NCI-H146 (cell line): ENCODE measurements at places on chromosomes 4 and X.

- no peak for DNase-seq
Observed at GRCh38 chr4:7648544-7649395, 214.0 kb upstream of the PSAPL1 start.

- no peak for DNase-seq
Observed at GRCh38 chr4:6157926-6158325, 42.4 kb downstream of the JAKMIP1 start.

DNA sequence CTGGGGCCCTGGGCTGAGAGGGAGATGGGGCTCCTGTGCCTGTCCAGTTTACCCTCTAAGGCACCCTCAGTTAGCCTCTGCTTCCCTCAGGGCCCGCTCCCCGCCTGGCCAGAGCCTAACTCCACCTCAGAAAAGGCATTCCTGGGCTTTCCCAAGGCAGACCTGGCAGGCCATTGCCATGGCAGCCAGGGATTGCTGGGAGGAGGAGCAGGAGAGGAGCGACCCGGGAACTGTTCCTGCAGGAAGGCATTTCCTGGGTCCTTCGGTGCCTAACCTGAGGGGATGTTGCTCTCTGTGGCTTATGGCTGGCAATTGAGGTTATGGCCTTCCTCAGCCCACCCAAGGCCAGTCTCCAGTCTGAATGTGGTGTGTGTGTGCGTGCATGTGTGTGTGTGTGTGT lies 131.3 kb downstream of the PJA1 start:
- no peak for DNase-seq

DNA sequence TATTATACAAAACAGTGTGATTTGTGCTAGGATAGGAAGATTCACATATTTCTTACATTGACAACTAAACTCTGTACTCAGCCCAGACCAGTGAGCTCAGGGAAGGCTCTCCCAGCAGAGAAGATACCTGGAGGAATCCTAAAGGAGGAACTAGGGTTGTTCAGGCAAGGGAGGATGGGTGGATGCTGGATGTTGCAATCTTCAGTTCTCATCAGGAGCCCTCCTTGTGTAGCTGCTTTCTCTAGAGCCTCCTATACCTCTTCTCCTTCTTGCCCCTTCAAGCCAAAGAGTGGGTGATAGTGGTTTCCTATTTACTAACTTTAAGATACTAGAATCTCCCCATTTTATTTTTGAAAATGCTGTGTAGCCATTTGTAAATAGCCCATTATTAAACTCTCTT lies 117.3 kb downstream of the NKX6-1 start:
- DNase-seq: no peak

DNA sequence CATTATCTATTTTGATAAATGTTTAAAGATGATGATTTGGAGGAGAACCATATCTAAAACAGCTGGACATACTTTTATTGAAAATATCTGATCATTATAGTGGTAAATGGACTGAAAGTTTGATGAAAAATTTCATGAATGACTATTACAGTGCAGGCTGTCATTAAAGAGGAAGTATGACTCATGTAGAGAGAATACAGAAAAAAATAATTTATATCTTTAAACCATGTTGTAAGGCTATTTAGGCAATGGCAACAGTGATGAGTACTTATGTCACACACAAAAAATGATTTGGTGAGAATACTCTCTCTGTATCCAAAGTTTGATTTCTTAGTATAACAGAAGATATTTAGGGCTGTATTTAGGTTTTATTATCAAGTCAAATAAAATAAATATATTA lies 3.9 kb upstream of the GLRB start:
- DNase-seq: no peak
